ENCODE measurements at places on chromosomes 13 and 19.

GRCh38 chr13:49540552-49540951, 44.8 kb downstream of the PHF11 start:
- DNase-seq: no peak

GRCh38 chr19:15108845-15109767, 1.9 kb downstream of the SYDE1 start:
- no peak for DNase-seq

- DNase-seq: peak; percentile 2
Observed at GRCh38 chr19:29277102-29277501, 64.2 kb upstream of the UQCRFS1 start.

- DNase-seq: no peak
Observed at GRCh38 chr13:25910991-25911419, 140.8 kb downstream of the SHISA2 start.

DNA sequence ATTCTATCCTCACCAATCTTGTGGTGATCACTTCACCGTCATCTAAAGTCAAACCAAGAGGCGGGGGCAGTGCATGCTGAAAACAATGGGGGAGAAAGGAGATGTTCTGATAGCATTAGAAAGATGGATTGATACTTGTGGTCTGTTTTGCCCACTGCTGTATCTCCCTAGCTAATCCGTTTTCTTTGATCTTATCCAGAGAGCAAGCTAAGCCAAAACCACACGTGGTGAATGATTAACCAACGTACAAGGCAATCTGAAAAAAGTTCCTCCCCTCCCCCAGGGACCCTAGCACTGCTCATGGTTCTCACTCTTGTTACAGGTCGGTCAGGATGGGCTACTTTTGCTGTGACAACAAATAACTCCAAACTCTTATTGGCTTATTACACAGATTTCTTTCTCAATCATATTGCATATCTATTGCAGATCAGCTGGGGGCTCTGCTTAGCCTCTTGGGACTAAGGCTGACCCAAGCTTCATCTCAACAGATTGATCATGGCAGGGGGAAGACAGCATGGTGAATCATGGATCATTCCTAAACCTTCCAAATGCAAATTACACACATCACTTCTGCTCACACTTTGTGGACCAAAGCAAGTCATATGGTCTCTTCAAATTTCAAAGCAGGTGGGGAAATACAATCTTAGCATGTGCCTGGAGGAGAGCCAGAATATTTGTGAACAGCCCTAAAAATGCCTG, 11.9 kb upstream of the C13orf42 start:
- DNase-seq: no peak

DNA sequence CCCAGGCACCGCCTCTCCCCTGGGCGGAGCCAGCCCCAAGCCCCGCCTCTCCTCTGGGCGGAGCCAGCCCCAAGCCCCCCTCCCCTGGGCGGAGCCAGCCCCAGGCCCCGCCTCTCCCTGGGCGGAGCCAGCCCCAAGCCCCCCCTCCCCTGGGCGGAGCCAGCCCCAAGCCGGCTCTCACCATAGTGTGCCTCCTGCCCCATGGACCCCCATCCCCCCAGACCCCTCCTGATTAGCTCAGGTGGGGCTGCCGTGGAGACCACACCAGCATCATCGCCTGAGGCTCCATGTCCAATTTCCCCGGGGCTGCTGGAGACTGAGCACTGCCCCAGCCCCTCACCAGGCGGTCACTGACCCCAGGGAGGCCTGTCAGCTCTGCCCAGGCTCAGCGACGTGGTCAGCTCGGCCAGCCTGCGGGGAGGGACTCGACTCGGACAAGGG, 4.2 kb upstream of the MADCAM1 start:
- DNase-seq: no peak

DNA sequence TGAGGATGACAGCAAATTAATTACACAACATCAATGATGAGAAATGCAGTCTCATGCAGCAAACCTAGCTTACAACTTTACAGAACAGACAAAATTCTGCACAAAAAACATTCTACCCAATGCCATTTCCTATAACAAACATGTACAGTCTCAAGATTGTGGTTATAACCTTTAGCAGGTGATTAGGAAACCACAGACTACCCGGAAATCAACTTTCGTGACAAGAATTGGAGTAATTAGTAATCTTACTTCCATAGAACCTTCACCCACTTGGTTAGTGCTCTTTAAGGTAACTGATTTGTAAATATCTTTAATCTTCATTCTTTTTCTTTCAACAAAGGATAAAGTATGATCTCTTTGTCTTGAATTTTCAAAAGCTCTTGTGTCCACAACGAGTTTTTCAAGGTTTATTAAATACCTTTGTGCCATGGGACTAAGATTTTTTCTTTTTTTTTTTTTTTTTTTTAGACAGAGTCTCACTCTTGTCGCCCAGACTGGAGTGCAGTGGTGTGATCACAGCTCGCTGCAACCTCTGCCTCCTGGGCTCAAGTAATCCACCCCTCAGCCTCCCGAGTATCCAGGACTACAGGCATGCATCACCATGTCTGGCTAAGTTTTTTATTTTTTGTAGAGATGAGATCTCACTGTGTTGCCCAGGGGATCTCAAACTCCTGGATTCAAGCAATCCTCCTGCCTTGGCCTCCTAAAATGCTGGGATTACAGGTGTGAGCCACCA, 78.8 kb downstream of the MAP4K1 start:
- no peak for DNase-seq

GRCh38 chr19:4391306-4391693, 9.0 kb downstream of the SH3GL1 start:
- DNase-seq: no peak

- DNase-seq: no peak
Observed at GRCh38 chr13:67740871-67741535, 510.9 kb upstream of the PCDH9 start.

DNA sequence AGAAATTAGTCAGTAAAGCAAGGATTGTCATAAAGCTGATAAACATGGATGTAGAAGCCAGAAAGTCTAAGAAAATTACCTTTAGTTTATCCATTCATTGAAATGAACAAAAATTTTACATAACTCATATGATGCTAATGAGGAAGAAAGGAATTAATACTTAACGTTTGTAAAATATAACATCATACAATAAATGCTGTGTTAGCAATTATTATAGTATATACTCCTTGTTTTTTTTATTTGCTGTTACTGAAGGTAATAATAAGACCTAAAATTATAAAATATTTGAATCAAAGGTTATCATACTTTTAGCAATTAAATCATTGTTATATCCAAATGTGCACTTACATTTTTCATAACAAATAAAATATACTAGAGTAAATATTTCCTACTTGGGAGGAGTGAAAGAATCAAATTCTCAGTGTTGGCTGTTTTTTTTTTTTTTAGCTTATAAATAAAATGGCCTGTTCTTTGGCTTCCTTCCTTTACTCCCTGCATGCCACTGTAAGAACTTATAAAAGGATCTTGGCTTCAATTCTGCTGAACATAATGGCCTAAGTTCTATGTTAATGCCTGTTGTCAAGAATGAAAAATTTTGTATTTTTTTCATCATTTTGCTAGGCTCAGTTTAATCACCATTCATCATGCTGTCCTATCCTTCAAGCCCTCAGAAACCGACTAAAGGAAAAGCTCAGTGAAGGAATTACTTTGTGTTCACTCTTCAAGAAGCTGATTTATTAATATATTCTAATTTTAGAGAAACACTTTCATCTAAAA, 167.4 kb upstream of the SLITRK1 start:
- DNase-seq: no peak

DNA sequence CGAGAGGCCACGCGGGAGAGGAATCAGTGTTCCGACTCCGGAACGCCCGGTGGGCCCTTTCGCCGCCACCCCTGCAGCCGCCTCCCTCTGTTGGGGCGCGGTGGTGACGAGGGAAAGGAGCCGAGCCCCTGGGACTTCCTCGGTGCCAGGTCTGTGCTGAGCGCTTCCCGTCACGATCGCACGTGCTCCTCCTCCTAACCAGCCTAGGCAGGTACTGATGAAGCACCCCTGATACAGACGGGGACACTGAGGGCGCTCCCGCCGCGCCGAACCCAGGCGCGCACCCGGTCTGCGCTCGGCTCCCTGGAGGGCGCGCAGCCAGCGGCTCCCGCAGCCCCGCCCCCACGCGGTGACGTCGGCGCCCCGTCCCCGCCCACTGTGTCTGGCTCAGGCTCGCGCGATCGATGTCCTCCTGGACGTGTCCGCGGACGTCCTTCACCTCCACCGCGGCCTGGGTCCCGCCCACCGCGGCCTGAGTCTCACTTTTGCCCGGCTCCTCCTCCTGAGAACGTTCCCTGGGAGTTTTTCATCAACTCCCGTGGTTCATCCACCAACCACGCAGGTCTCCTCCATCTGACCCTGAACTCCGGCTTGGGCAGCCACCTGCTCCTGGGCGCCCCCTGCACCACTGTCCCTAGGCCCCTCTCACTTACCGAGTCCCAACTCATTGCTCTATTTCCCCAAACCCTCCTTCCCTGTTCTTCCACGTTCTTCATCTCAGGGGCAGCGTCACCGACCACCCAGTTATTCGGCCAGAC, 2.6 kb upstream of the KLK15 start:
- peak; percentile 14 for DNase-seq

DNA sequence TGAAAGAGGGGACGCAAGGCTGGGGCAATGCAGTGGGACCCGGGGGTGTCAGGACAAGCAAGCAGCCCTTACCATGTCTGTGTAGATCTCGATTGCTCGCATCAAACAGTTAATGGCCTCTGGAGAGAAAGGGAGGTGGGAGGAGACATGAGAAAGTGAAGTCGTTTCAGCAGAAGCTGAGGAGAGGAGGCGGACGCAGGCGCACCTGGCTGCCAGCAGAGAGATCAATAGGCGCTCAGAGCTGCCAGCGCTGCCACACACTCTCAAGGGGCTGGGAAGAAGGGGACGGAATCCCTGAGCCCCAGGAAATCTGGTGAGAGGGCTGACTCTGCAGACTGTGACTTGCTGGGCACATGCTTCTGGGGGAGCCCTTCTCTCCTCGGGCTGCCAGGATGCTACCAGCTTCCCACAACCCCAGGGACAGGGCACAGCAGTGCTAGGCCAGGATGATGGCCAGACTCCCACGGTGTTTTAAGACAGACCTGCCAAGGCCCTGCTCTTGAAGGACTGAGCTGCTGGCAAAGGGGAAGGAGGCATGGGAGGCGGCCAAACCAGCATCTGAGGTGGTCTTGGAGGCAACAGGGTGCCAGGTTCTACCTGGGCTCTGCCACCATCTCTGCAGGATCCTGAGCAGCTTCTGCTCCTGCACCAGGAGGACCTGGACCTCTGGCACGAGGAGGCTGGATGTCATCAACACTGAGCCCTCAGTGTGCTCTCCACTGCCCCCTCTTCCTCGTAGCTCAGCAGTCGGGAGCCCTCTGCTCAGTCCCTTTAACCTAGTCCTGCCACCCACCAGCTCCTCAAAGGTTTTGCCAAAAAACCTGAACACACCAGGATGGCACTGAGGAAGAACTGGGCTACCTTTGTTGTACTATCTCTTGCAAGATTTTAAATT, 11.7 kb upstream of the KPTN start:
- no peak for DNase-seq

- no peak for DNase-seq
Observed at GRCh38 chr13:46587807-46588418, 34.9 kb downstream of the LRCH1 start.

DNA sequence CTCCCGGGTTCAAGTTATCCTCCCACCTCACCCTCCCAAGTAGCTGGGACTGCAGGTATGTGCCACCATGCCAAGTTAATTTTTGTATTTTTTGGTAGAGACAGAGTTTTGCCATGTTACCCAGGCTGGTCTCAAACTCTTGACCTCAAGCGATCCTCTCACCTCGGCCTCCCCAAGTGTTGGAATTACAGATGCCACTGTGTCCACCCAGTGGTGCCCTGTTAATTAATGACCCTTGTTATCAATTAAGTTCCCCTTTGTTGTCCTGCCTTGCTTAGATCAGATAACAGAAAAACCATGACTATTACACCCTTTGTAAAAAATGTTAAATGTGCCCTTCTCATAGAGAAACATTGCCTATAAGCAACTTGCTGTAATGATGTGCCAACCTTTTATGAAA, 34.4 kb upstream of the IGFL1 start:
- DNase-seq: no peak

DNA sequence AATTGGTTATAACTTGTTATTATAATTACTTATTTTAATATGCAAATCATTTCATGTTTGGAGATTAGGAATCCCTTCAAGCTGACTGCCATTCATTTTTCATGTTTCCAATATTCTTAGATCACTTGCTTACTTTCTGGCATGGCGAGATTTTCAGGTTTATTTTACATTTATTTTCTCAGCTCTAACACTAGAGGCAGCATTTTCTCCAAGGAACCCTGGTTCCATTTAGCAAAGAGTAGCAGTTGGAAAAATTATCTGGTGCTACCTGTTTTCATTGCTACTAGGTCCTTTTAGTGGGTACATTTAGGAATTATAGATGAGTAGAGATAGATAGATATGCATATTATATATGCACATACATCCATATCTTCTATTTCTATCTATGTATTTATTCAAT, 90.9 kb upstream of the TRPC4 start:
- DNase-seq: no peak

DNA sequence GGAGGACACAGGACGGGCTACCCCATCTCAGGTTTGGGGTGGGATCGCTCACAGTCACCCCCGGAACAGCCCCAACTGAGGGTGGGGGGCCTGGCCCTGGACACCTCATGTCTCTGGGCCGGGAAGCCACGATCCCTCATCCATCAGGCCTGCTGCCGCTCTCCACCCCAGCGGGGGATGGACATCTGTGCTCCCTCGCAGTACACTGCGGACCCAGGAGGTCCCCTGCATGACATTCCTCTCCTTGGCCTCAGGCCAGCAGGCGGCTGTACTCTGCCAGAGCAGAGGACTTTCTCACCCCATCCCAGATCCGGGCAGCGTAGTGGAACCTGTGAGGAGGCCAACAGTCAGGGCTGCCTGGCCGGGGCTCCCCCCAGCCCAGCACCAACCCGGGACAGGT, 15.5 kb downstream of the IRGC start:
- no peak for DNase-seq

GRCh38 chr13:26051231-26051656, 572 bp downstream of the SHISA2 start:
- DNase-seq: no peak

DNA sequence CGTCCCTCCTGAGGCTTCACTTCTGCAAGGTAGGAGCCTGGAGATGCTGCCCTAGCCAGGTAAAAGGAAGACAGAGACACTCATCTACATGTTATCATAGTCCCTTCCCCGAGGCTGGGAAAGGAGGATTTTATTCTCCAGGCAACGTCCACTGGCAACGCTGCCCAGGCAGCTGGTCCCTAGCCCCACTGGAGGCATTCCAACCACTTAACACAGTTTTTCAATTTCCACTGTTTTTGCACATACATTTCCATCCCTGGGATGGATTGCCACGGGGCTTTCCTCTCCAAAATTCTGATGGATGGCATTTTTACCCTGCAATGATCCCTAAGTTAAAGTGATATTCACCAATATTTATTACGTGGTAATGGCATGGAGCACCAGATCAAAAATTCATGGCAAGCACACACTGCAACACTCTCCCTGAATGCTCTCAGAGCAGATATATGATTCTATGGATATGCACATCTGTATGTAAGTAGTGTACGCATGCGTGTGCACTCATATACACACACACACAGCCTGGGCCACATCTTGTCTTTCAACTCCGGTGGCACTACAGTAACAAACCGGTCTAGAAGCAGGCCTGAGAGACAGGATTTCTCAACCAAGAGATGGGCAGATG, 322.3 kb upstream of the TSHZ3 start:
- no peak for DNase-seq

Measured in stimulated activated CD4-positive, alpha-beta T cell treated with anti-CD3 and anti-CD28 coated beads, Interleukin-1b, Interleukin-23, amount 100 ng/mL, for 1 hour (primary cell).